ENCODE measurements at places on chromosomes 5 and 9.

DNA sequence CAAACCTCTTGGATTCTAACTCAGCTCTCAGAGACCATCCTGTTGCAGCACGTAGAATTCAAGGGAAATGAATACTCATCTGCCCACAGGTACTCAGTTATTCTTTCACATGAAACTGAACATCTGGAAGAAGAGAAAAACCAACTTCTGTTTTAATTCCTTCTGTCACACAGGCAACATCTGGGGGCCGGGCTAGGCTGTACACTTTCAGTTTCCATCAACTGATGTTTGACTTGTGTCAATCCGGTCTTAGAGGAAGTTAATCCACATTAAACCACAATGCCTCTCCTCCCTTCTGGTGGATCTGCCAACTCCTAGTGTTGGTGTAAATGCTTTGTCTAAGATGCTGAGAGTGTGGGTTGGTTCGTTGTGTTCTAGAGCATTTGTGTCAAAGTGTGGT lies 17.6 kb downstream of the DMRT3 start:
- no peak for DNase-seq

- no peak for DNase-seq
Observed at GRCh38 chr9:127705577-127706379, 1.0 kb upstream of the CFAP157 start.

- no peak for DNase-seq
Observed at GRCh38 chr5:76982450-76982849, 29.6 kb downstream of the CRHBP start.

DNA sequence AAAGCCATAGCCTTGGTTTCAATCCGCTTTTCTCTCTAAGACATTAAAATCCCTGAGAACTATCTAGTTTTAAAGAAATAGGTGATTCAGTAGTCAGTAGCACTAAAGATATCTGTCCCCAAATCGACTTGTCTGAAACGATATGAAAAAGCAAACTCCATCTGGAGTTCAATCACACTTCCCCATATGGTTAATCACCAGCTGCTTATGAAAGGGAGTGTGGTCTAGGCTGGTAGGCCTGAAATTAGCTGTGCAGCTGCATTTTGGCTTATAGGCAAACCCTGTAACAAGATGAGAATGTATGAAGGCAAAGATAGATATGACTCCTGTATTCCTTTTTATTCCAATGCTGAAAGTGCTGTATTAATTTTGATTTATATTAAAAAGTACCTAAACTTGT lies 65.9 kb downstream of the DMRTA1 start:
- no peak for DNase-seq

- no peak for DNase-seq
Observed at GRCh38 chr9:137294091-137294680, 7.9 kb downstream of the NRARP start.

DNA sequence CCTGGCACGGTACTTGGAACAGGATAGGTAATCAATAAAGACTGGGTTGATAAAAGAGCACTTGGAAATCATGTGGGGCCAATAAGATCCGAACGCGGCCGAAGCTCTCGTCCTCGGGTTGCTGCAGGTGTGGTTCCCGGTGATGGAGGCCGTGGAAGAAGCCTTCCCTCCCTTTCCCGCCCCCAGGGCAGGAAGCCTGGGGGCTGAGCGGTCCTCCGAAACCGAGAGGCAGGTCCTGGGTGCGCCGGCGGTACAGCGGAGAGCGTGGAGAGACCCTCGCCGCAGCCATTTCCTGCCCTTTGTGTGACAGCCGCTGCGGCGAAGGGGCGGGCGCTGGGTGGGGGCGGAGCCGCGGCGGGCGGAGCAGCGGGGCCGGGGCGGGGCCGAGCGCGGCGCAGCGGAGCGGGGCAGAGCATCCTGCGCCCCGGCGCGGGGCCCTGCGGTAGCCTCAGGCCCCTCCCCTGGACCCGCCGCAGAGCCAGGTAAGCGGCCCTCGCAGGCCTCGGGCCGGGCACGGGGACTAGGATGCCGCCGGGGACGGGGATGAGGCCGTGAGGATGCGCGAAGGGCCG lies at the start of gene CYFIP2:
CYFIP2 (plus strand) TSS at position 410 of the 572 bp plus-strand sequence. CDS start 19,239 bp downstream, outside the sequence.
- DNase-seq = no peak

GRCh38 chr9:8417341-8417740 lies 617.8 kb upstream of the DMAC1 start:
- DNase-seq = peak; percentile 33

DNA sequence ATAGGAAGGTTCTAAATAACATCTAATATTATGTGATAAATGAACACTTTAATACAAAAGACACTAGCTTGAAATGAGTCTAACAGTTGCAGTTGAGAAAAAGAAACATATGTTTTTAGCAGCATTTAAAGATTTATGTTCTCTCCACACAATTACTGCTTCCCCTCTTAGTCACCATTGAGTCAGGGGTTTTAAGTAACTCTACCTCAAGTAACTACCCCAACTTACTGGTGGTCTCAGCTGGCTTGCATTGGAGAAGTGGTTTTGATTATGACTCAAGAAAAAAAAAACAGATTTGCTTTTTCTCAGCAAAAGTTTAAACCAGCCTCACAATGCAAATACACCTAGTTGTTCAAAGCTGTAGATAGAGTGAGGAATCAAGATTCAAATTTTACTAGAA lies 1216.5 kb upstream of the CDH9 start:
- peak; percentile 94 for DNase-seq

DNA sequence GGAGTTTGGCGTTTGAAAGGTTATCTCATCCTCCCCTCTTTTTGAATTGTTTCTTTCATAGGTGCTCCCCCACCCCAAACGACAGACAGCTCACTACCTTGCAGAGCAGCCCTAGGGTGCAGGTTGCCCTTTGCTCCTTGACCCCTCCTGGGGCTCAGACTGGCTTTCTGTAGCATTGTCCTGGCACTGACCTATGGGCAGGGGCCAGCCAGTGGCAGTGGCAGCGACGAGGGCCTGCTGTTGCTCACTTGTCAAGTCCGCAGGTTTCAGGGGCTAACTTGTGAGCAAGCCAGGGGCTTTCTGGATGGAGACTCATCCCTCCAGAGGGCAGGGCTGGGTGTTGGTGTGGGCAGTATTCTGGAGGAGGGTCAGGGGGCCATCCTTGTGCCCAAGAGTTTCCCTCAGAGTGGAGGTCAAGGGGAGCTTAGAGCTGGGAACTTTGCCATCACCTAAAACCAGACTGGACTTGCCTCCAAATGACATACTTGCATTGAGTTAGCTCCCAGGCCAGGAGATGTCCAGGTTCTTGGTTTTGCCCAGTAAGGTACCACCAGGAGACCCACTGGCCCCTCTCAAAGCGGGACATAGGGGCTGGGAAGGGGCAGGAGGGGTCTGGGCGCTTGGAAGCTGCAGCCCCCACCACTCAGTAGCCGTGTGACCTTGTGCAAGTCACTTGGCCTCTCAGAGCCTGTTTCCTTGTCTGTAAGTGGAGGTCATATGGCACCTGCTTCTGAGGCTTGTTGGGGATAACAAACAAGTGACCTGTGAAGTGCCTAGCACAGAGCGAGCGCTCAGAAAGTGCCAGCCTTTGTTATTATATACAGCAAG lies 53.5 kb upstream of the CDKN2AIPNL start:
- DNase-seq = no peak

DNA sequence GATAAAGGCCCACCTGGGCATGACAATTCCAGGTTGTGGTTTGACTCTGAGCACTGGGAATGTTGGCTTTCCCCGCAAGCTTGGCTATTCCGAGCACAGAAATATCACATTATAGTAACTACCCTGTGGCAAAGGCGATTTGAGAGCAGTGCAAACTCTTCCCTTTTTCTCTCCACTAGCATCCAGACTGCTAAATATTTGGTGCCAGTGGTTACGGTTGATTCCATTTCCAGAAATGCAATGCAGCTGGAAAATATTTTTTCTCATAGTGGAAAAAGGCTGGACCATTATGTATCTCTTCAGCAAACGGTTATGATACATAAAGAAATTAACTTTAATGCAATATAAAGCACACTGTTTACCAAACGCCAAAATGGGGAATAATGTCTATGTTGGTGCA lies 158.0 kb downstream of the ENC1 start:
- no peak for DNase-seq

DNA sequence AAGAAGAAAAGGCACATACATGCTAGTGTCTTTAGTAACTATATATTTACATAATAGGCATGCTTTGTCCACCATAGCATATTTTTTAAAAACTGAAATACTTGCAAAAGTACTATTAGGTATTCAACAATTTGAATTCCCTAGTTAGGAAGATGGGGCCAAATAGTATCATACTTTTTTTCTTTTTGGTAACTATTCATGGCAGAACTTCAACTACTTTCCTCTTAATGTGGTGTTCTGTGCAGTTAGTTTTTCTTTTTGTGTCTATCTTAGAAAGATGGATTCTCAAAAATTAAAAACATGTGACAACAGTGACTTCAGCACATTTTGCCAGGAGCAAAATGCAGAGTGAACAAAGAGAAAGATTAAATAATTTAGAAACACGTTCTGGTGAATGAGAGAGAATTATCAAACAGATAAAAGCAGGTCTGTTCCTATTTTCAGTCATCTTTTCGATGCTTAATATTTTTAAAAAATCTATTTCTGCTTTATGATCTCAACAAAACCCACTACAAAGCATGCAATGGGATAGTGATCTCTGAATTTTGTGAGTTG lies 341.1 kb downstream of the ARL15 start:
- no peak for DNase-seq

DNA sequence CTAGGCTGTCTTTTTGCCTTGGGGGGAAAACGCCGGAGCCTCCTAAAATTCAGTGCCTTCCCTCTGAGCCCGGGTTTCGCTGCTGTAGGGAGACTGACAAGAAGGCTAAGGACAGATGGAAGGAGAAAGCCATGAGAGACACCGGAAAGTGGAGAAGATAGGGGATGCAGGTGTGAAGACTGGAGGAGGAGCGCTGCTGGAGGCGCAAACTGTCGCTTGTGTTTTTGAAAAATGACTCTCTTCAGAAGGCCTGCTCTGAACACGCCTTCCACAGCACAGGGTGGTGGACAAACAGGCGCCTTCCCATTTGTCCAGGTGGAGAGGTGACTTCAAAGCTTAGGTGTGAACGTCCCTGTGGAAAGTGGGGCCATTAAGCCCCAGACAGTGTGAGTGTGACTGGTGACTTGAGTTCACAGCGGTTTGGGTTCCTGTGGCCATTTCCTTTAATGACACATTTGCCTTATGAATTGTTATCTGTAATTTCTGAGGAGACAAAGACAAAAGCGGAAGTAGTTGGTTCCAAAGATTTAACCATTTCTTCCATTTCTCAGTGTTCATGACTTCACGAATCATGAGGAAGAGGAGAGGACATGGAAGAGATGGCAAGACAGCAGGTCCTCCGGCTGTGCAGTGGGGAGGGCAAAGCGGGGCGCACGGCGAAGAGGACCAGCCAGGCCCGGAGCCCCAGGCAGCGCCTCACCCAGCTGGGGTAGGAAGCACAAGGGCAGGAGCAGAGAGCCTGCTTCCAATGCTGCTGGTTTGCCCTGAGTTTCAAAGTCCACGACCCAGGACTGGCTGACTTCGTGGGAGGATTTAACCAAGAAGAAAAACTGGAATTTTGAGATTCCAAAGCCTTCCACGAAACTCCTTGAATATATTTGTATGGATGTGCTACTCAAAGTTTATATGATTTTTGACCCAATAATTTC lies 27.8 kb upstream of the SEMA4D start:
- DNase-seq = no peak

DNA sequence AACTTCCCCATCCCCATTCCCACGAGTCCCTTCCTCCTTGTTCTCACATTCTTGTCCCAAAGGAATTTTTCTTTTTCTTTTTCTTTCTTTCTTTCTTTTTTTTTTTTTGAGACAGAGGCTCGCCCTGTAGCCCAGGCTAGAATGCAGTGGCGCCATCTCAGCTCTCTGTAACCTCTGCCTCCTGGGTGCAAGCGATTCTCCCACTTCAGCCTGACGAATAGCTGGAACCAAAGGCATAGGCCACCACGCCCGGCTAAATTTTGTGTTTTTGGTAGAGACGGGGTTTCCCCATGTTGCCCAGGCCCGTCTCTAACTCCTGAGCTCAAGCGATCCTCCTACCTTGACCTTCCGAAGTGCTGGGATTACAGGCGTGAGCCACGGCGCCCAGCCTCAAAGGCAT lies 751 bp downstream of the DNAI1 start:
- DNase-seq = no peak

DNA sequence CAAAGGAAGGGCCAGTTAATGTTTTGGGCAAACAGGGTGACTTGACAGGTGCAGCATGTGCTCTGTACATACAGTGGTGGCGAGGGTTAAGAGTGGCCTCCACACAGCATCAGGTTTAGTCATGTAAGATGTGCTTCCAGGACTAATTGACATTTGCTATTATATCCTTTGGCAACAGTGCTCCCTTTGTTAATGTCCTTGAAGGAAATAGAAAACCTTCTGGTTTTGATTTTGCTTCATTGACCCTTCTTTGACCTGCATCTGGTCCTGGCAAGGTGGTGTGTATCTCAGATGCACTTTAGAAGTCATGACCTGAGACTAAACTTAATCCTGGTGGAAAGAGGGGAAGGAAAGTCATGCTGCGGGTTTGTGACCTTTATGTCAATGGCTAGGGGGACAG lies 440.0 kb downstream of the ENC1 start:
- no peak for DNase-seq

DNA sequence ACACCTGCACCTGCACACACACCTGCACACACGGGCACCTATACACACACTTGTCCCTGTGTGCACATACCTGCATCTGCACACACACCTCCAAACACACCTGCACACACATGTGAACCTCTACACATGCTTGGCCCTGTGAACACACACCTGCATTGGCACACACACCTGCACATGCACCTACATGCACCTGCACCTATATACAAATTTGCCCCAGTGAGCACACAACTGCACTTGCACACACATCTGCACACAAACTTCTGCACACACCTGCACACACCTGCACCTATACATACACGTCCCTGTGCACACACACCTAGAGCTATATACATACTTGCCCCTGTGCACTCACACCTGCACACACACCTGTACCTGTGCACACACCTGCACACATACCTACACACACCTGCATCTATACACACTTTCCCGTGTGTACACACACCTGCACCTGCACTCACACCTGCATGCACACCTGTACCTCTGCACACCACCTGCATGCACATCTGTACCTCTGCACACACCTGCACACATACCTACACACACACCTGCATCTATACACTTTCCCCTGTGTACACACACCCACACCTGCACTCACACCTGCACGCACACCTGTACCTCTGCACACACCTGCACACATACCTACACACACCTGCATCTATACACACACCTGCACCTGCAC lies 21.5 kb upstream of the LPCAT1 start:
- no peak for DNase-seq

- DNase-seq = no peak
Observed at GRCh38 chr5:73274121-73274520, 101.1 kb downstream of the TMEM174 start.
